NCI-H345 (cell line): ENCODE measurements at places on chromosomes 3 and 15.

- no peak for DNase-seq
Observed at GRCh38 chr3:71194785-71195184, 388.7 kb downstream of the FOXP1 start.

- no peak for DNase-seq
Observed at GRCh38 chr15:62913246-62913645, 129.3 kb upstream of the TPM1 start.

GRCh38 chr15:52042051-52042851, 23.2 kb downstream of the MAPK6 start:
- DNase-seq = no peak

- DNase-seq = no peak
Observed at GRCh38 chr3:124147946-124148345, 156.0 kb upstream of the ROPN1 start.

GRCh38 chr15:69593981-69594966, 141.7 kb downstream of the RPLP1 start:
- peak; percentile 98 for DNase-seq

- DNase-seq = no peak
Observed at GRCh38 chr3:38805765-38806386, 10.1 kb downstream of the SCN10A start.

DNA sequence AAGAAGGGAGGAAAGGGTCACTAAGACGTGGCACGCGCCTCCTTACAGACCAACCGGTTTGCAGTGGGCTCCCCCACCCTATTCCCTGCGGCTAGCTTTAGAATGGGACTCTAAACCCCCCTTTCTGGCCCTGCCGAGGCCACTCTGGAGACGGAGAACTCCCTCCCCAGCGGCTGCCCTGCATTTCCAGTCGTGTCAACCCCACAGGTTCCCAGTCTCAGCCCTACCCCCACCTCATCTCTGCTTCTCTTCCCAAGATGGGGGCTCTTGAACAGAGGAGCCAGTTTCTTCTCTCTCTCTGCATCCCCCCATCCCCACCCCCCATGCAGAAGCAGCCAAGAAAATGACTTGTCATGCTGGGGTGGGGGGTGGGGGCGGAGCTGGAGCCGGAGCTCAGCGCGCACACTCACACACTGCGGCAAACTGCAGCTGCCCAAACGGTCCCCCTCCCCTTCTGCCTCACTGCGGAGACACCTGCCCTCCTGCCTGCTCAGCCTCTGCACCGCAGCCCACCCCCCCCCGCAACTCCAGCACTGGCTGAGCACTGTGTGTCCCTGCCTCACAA, 871 bp downstream of the MAP1A start:
- DNase-seq = peak; percentile 51

DNA sequence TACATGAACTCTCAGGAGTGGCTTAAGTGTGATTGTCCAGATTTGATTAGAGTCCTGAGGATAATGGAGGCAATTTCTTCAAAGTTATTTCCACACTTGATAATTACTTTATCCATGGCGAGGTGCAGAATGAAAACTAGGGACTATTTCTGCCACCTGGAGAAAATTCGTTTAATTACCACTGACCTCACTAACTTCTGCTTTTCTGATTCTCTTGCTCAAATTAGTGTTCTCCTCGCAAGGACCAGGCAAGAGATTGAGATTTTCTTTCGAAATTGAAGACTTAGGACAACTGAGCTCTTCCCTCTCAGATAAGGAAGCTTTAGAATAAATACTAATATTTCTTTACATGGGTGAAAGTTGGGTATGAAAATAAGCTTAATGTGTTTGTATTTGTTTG, 135.2 kb downstream of the RYR3 start:
- no peak for DNase-seq

DNA sequence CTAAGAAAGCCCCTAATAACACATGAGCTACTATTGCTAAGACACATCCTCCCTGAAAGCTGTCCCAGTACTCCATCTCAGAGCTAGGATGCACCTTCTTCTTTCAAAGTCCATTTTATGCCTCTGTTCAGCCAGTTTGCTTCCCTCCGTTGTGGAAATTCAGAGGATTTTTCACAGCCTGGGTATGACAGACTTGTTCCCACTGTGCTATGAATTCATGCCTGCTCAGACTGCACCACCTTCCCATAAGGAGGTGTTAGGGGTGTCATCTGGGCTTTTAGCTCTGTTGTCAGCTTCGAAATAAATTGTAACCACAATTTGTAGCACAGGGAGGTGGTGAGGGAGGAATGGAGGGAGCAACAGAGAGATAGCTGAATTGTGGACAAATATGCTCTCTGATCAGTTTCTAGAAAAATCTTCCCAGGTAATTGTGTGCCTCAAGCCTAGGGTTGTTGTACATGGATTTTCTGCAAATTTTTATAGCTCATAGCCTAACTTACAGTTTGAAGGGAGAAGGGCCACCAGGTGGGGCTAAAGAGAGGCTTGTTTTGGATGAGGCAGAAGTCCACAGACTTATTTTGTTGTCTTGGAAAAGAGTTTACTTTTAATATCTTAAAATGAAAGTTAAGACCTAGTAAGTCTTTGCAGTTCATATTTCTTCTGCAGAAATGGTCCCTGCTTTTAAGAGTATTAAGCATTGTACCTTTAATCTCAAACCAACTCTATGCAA, 462.0 kb downstream of the PDCD6IP start:
- peak; percentile 20 for DNase-seq
